Activated T-cell treated with anti-CD3 and anti-CD28 coated beads, Interleukin-2, amount 50 U/mL, for 4 hours (primary cell): ENCODE measurements at places on chromosomes 12 and 14.

DNA sequence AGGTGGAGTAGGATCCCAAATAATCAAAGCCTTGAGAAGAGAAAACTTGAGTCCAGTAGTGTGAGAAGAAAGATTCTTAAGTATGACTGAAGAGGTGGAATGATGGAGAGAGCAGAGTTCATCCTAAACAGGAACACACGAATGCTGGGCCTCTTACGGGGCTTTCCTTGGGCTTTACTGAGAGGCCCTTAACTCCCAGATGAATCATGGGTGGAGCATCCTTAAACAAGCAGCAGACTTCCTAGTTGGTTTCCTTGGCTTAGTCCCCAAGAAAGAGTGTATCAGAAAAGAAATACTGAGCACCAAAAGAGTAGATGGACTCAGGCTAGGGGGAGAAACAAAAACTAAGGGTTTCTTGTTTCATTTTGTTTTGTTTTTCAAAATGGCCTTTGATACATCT is 132.5 kb downstream of the GPR135 start:
- DNase-seq: no peak

GRCh38 chr12:110304061-110304551 is 23.1 kb downstream of the ATP2A2 start:
- no peak for DNase-seq

DNA sequence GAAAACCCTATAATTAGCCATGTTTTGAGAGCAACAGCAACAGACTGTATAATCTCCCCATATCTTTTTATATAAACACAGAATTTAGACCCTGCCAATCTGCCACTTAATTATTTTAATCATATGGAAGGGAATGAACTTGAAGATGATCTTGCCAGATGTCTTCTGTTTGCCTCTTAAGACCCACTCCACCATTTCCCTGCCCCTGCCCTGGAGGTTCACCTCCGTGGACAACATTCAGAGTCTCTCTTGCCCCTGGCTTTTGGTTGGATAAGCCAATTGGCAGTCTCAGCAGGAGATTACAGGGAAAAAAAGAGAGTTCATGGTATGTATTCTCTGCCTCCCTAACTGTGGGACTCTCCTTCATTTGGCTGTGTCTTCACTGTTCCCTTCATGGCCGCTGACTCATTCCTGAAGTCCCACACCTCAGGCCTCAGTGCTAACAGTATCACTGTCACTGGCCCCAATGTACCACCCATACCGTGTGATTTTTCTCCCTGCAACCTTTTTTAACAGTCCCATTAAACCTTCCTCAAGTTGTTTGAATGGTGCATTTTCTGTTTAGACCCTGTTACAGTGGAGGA is 184.8 kb downstream of the PIK3C2G start:
- DNase-seq: no peak

GRCh38 chr14:22803687-22803974 is 11.6 kb downstream of the SLC7A7 start:
- DNase-seq: no peak

DNA sequence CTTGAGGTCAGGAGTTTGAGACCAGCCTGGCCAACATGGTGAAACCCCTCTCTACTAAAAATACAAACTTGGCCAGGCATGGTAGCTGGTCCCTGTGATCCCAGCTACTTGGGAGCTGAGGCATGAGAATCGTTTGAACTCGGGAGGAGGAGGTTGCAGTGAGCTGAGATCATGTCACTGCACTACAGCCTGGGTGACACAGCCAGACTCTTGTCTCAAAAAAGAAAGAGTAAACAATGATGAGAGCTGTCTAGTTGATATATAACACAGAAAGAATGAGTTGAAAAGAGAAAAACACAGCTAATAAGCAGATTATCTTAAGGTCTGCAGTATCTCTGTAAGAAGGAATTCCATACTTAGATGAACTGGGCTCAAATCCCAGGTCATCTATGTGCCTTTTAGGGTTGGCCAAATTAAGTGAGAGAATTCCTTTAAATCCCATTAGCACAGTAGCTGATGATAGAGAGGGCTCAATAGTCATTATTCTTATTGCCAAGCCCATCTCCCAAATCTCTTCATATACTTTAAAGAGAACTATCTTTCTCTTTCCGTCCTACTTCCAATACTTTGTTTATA is 31.1 kb upstream of the STRAP start:
- no peak for DNase-seq

- no peak for DNase-seq
Measured at GRCh38 chr12:111993292-111994150, 19.4 kb downstream of the TMEM116 start.

DNA sequence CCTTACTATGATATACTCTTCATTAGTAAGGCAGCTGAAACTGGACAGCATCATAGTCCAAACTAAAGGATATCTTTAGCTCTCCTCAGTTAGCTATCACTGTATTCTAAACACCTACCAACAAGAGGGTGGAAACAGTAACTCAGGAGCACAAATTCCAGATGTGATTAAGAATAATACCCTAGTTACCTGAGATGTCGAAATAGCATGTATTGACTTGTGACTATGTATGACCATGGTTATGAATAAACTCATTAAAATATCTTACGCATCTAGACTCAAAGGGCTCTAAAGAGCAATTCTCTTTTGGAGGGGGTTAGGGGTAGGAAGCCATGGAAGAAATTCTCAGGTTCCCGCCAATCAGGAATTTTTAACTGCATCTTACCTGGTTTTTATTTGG is 90.8 kb downstream of the C2CD5 start:
- DNase-seq: no peak

DNA sequence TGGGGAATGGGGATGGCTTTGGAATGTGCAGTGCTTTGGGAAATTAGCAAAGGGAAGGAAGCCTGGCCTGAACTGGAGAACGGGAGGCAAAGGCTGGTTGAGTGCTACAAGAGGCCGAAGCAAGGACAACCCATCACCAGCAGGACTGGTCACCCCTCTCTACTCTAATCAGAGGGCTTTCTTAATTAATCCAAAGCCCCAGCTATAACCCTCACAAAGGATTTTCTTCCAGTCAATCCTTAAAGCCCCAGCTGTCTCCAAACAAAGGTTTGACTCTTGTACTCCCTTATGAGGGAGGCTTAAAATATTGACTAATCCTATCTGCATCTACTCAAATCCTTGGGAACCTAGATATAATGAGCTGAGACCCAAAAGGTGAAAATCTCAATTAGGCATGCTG is 256.3 kb downstream of the NTF3 start:
- no peak for DNase-seq

DNA sequence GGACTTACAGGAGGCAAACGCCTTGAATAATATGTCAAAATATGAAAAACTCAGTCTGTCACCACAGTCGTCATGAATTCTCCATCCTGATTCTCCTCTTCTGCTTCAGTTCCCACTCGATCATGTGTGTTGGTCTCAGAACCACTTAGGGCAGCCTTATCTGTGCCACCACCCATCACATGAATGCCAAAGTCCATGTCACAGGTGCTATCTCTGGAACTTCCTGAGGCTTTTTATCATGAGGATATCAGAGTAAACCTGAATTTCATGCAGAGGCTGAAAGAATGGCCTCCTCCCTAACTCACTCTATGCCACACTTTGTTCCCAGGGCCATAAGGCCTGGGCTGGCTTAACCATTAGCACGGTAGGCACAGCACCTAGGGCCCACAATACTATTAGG is 28.8 kb upstream of the MAP3K9 start:
- no peak for DNase-seq

DNA sequence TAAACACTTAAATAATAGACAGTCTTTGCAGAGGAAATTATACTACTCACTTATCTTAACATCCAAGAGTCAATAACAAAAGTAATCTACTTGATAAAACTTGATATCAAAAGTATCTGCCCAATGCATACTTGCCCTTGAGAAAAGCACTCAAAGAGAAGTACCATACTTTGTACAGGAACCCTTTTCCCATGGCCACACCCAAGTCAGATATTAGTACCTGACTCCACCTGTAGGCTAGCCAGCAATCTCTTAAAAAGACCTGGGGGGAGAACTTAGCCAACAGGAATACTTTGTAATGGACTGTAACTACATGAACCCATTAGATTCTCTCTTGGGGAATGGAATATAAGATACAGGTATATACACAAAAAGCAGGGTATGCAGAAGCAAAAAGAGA is 99.6 kb upstream of the HECTD1 start:
- no peak for DNase-seq

- no peak for DNase-seq
Measured at GRCh38 chr12:128876559-128876958, 23.3 kb downstream of the GLT1D1 start.

GRCh38 chr12:110403976-110404682 is 621 bp upstream of the ANAPC7 start:
- DNase-seq: peak; percentile 79

GRCh38 chr12:117552971-117553370 is 191.5 kb upstream of the NOS1 start:
- no peak for DNase-seq
